ENCODE measurements at places on chromosomes 2 and 18.

- no peak for DNase-seq
Observed at GRCh38 chr2:143254110-143254509, 124.9 kb downstream of the ARHGAP15 start.

GRCh38 chr2:176669398-176670174 lies 400.3 kb downstream of the MTX2 start:
- DNase-seq = no peak

GRCh38 chr2:43158259-43158880 lies 68.0 kb downstream of the ZFP36L2 start:
- peak; percentile 92 for DNase-seq

DNA sequence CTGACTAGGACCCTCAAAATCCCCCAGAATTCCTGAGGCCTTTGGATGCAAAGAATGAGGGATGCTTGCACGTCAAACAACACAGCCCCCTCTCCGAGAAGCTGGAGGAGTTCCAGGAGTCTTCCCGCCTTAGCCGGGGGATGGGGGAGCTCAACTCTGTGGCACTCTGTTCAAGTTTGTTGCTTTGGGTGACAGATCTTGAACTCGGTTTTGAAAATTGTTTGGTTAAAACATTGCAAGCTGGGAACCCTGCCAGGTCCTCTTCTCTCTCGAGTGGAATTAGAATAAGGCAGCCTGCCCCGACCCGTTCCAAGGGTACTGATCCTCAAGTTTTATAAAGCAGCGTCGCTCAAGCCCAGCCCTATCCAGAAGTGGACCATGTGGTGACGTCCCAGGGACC lies 244.1 kb downstream of the LOXHD1 start:
- DNase-seq = no peak

GRCh38 chr18:69401972-69402532 lies 1.4 kb downstream of the DOK6 start:
- no peak for DNase-seq

- peak; percentile 83 for DNase-seq
Observed at GRCh38 chr2:56183643-56184499, at the start of gene CCDC85A. TSS of gene CCDC85A (plus strand) at chr2:56183990. CDS start at chr2:56184625, 635 bp downstream.

DNA sequence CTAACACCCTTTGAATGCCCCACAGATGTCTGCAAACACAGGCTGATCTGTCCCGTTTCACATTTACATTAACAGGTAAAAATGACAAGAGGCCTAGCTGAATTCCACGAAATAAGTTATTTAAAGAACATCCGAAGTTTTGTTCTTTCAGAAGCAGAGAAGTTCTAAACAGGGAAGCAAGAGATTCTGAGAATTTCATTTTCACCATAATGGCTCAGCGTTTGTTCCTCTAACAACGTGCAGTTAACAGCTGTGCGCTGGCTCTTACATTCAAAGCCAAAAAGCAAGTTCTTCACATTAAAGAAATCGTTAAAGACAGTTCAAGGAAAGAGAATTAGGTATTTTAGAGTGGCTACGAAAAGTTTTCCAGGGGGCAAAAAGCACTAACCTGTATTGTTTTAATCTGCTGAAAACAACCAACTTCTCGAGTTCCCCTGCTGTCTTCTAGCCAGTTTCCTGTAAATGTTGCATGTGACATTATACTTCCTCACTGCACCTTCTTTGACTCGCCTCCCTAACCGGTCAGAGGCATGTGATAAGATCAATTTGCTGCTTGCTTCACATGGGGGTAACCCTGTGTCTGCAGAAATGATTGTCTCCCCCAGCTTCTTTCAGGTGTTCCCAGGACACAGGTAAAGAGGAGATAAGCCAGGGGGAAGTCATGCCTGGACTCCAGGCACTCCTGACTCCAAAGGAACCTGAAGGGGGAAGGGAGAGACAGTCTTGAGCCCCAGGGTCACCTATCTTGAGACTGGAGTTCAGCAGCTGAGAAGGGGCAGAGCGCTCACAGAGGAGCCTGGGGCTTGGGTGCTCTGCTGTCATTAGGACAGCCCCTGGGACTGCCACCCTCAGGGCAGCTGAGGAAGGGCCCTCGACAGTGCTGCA lies 36.8 kb upstream of the WIPF1 start:
- no peak for DNase-seq

DNA sequence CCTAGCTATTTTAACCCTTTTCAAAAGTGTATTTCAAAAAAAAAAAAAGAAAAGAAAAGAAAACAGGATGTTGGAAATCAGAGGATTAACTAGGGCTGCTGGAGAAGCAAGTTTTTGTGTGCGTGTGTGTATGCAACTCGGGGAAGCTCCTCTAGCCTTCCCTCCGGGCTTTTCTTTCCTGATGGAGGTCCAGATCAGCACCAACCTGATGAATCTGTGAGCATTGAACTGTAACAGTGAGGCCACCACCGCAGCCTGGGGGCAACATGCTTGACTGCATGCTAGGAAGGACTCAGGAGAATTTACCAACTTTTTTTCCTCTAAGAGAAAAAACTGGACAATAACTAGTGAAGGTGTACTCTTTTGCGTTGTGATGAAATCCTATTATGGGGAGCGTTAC lies 2.3 kb downstream of the OBSL1 start:
- no peak for DNase-seq

- DNase-seq = no peak
Observed at GRCh38 chr2:174659069-174659900, 61.7 kb upstream of the WIPF1 start.

GRCh38 chr18:56907771-56908170 lies 239.1 kb upstream of the BOD1L2 start:
- DNase-seq = no peak

DNA sequence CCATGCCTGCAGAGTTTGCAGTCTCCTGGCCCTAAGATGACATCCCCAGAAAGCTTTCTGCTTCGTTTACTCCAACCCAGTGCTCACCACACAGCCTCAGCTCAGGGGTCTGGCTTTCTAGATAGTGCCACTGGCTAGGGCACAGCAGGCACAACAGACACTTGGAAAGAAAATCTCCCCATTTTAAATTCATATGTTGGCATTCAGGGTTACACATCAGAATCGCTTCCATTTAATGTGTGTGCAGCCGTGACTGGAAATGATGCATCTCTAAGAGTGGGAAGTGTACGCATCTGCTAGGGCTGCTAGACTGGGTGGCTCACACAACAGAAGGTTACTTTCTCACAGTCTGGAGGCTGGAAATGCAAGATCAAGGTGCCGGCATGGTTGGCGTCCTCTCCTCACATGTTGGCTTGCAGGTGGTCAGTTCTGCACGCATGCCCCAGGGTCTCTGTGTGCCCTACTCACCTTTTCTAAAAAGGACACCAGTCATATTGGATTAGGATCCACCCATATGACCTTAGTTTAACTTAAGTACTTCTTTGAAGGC lies 329.4 kb upstream of the RAB12 start:
- DNase-seq = no peak

DNA sequence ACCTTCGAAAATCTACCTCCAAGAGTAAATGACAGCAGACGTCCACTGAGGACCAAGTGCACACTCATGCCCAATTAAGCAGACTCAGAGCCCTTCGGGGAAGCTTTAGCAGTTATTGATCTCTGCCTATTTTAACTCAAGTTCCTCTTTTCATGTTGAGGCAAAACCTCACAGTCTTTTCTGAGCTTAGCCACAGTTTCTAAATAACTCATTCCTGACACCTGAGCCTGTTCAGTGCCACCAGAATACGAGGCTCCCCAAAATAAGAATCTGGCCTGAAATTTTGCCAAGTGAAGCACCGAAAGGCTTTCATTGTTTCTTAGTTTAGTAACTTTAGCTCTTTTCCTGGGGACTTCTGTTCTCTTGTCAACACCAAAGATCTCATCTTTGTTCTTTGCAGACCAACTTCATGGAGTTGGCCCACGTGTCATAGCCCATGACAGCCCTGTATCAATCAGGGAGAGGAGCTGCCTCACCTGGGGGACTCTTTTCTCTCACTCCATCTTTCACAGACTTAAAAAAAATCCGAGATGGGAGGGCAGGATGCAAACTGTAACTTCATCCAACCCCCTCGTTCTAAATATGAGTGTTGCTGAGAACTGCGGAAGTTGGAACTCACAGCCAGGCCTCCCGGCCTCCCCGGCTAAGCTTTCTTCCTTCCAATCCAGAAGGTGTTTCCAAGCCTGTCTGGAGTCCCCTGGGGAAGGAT lies 22.2 kb downstream of the INPP5D start:
- no peak for DNase-seq

- DNase-seq = no peak
Observed at GRCh38 chr2:199588054-199588453, 130.3 kb upstream of the SATB2 start.

GRCh38 chr18:23805898-23806297 lies 116.6 kb downstream of the LAMA3 start:
- peak; percentile 4 for DNase-seq

GRCh38 chr2:118846442-118846952 lies 951 bp downstream of the EN1 start:
- DNase-seq = no peak

- DNase-seq = no peak
Observed at GRCh38 chr2:218367415-218368149, 10.9 kb downstream of the CATIP start.

- DNase-seq = no peak
Observed at GRCh38 chr2:36589230-36589630, 8.7 kb downstream of the FEZ2 start.

DNA sequence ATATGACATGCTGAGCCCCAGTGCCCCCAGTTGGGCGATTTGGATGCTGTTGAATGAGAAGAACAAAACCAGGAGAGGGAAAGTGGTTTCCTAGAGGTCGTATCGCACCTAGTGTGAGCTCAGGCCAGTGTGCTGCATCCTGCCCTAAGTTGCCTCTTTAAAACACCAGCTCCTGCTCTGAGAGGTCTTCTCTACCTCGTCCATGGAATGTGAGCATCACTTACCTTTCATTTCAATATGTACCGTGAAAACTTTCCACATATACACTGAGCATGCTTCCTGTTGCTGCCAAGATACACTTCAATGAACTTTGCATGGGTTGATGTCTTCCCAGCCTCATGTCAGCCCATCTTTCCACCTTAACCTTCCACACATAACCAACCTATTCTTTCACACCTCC lies 55.6 kb downstream of the MYT1L start:
- DNase-seq = no peak

DNA sequence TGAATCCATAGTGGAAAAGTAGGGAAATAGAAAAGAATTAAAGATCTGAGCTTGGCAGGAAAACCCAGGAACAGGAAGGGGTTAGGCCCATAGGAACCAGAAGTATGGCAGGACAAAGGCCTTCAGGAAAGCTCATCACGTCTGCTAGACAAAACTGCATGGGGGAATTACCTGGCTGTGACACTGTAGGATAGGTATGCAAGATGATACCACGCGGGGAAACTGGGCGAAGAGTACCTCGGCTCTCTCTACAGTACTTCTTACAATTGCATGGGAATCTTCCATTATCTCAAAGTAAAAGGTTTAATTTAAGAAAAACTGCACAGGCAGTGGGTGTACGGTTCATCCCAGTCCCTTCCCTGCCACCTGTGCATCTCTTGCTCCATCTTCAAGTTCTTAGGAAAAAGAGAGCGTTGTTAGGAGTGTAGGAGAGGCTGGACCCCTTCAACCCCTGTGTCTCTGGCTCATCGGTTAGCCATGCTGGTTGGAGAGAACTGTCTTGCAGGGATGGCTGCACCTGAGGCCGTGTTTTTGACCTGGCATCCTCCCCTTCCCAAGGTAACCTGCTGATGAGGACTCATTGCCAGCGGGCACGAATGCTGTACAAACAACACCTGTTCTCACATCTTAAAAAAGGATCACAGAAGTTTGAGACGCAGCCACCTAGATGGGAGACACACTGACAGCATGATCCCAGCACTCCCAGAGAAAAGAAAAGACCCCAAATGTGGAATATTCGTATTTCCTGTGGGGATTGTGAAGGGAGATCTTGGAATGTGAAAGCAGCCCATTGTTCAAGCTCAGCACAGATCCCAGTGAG lies 120.5 kb upstream of the COPS8 start:
- no peak for DNase-seq

GRCh38 chr2:208311954-208312353 lies 45.9 kb downstream of the PIKFYVE start:
- DNase-seq = no peak

DNA sequence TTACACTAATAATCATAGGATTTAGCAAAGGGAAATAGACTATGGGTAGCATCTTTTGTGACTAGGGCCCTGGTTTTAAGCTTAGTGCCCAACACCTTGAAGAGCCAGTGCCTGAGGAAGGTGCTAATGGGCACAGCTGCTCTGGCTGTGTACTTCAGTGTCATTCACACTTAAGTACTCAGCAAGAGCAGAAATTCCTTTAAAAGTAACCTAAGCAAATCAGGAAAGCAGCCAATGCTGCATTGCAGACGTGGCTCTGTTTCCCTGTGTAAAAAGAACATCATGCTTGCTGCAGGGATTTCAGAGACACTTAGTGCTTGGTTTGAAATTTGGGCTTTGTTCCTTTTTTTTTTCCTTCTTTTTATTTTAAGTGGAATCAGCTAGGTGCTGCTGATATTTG lies 505.4 kb downstream of the SUCLG1 start:
- DNase-seq = no peak

DNA sequence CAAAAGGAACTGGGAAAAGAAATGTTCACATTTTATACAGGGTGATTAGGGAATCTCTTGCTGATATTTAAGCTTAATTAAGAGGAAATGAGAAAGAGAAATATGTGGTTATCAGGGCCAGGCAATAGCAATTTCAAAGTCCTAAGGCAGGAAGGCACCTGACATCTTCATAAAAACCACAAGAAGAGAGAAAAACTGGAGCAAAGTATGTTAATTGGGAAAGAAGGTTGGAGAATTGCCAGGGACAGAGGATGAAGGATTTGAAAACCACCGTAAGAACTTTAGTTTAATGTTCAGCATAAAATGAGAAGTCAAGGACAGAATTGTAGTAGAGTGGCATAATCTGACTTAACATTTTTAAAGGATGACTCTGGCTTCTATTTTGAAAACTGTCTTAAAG lies 691.8 kb upstream of the NRXN1 start:
- DNase-seq = peak; percentile 36

DNA sequence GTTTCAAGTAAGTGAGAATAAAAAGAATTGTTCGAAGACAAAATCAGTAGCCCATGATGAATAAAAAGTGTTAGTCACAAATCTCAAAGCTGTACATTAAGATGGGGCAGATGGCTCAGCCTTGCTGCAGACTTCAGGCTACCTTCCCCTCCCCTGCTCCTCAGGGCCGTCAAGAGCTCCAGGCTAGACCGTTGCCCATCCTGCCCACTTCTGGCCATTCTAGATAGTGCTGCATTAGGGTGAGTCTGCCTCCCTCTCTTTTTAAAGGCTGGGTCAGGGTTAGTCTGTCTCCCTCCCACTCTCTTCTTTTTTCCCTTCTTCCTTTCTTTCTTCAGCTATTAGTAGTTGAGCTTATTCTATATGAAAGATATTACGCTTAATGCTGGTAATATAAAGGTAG lies 86.0 kb downstream of the MAPRE2 start:
- peak; percentile 8 for DNase-seq

DNA sequence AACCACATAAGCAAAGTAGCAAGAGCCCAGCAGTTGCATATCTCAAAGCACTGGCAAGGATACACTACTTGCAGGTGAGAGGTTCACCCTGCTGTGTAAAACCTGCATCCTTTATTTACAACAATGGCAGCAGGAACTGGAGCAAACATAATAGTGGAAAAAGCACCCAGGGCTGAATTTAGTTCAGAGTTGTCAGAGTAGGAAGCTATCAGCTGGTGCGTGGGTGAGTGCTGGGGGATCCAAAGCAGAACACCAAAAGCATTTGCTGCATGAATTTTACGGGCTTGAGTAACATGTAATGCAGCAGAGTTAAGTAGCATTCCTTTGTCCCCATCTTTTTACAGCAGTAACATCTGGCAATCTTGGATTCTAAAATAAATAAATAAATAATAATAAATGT lies 73.5 kb upstream of the SRD5A2 start:
- no peak for DNase-seq

- no peak for DNase-seq
Observed at GRCh38 chr2:110639972-110640371, 37.9 kb downstream of the BUB1 start.

Measured in MCF 10A (cell line).